Fibroblast of upper back skin (primary cell): ENCODE measurements at places on chromosomes 2 and 18.

DNA sequence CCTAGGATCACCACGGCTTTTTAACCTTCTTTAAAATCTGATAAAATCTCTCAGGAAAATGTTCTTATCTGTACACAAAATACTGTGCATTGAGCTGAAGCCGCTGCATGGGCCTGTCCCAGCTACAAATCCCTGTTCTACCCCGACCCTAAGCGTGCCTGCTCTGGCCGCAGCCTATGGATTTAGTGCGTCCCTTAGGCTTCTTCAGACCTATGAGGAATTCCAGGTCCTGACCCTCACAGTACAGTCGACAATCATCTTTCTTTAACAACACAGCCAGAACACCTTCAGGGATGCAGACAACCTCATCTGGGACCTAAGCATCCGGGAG lies 477 bp upstream of the WDCP start:
- DNase-seq, result no peak

GRCh38 chr2:24362253-24362652 lies 1.9 kb upstream of the ITSN2 start:
- no peak for DNase-seq

DNA sequence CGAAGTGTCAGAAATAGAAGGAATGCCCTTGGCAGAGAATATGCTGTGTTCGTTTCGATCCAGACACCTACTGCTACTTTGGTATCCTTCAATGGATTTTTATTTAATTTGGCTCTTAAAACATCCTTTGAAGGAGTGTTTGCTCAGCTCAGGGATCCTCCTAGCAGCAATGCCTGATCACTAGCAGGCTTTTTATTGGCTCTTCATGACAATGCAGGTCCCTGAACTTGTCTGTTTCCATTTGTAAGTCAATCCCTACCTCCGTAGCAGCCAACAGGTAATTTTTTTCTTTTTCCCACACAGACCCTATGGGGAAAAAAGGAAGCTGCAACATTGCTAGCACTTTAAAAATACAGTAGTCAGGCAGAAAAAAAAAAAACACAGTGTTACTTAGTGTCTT lies 366.2 kb upstream of the LRRTM1 start:
- DNase-seq, result no peak

- peak; percentile 57 for DNase-seq
Measured at GRCh38 chr2:172667581-172668325, 67.9 kb upstream of the RAPGEF4 start.

DNA sequence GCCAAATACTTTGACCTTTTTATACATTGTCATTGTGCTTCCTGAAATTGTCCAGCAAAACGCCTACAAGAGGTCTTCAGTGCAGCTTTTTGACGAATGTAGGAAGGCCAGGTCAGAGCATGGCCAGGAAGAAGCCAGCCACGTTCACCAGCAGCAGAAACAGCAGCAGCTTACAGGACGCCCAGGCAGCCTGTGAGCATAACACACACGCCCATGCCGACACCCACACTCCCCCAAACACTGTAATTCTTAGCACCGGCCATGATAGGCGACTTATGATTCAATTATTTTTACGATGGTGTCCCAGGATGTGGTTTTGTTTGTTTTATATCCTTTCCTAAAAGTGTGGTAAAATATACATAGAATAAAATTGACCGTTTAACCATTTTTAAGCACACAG lies 249.1 kb upstream of the SALL3 start:
- no peak for DNase-seq

DNA sequence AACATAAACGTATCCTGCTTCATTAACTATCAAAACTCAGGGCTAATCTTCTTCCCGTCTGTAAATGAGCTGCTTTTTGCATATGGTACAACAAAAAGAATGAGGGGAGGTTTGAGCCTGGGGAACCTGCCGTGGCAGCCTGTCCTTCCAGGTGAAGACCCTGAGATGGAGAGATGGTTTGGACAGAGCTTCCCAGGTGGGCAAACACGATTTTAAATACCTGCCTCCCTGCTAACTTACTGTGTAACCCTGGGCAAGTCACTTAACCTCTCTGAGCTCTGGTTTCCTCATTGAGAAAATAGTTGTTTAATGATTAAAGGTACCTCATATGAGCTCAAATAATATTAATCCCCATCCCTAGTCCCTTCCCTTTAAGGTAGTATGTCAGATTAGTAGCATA lies 9.0 kb downstream of the EMX1 start:
- DNase-seq, result no peak

GRCh38 chr2:6863792-6864191 lies 1.9 kb downstream of the CMPK2 start:
- no peak for DNase-seq

GRCh38 chr2:205370726-205371125 lies 311.6 kb upstream of the NRP2 start:
- no peak for DNase-seq

- DNase-seq, result no peak
Measured at GRCh38 chr2:148167241-148167766, 146.4 kb downstream of the MBD5 start.

GRCh38 chr2:236776695-236777251 lies 207.1 kb downstream of the ACKR3 start:
- DNase-seq, result peak; percentile 93
